ENCODE measurements at places on chromosomes 6 and 20.
A peak's percentile ranks its signal among the peaks of the same experiment; 100 is the strongest.

DNA sequence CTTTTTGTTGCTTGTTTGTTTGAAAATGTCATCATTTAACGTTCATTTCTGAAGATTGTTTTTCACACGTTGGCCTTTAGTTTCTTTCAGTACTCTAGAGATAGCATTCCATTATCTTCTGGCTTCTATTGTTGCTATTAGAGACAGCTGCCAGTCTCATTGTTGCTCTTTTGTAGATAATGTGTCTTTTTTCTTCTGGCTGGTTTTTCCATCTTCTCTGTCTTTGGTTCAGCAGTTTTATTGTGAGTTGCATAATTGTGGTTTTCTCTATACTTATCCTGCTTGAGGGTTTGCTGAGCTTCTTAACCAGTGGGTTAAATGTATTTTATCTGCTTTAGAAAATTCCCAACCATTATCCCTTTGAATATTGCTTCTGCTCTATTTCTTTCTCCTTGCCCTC is 23.2 kb upstream of the AIG1 start:
- no peak for DNase-seq

DNA sequence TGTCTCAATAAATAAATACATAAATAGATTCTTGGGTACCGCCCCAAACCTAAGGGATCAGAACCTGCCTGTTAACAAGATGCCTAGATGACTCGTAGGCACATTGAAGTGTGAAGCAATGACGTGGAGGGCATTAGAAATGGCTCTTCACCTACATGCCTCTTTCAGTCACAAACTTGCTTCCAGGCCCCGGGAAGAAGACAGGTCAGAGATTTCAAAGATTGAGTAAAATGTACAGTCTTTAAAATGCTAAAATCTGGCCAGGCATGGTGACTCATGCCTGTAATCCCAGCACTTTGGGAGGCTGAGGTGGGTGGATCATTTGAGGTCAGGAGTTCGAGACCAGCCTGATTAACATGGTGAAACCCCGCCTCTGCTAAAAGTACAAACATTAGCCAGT is 480.8 kb upstream of the JARID2 start:
- DNase-seq: no peak

GRCh38 chr6:128713461-128713860 is 169.5 kb upstream of the LAMA2 start:
- DNase-seq: peak; percentile 49

- DNase-seq: no peak
Observed at GRCh38 chr6:54747955-54748354, 98.6 kb upstream of the FAM83B start.

- peak; percentile 10 for DNase-seq
Observed at GRCh38 chr6:132673376-132674094, 14.6 kb upstream of the TAAR1 start.

DNA sequence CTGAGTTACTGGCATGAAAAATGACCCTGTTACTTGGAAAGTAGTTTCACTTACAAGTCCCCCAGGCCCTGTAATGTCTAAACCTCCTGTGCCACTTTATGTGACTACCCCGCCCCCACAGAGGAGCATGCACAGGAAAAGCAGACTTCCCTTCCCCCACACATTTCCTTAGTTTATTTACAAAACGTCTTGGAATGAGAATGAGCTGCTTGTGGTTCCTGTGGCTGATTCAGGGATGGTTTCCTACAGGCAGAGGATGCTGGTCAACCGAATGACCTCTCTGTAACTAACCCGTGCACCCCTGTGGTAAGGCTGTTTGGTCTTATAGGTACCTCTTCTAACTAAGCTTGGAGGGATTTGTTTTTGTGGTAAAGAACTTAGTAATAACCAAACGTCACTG is 28.5 kb downstream of the RSPO3 start:
- DNase-seq: peak; percentile 97

GRCh38 chr6:40353967-40354452 is 233.2 kb downstream of the LRFN2 start:
- no peak for DNase-seq

DNA sequence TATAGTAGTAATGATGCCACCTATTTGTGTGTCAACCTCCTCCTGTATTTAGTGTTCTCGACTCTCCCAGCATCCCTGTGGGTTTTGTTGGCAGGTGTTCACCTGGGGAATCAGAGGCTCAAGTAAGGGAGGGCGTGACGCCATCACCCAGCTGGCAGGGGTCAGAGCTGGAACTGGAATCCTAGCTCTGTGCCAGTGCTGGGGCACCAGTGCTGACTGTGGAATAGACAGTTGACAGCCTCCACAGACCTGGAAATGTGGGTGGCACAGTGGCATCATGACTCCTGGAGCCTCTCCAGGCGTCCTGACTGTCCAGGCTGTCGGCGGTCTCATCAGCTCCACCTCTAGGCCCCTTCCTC is 102.8 kb downstream of the SYCP2 start:
- no peak for DNase-seq

GRCh38 chr6:90596967-90597539 is 10.2 kb upstream of the MAP3K7 start:
- no peak for DNase-seq

GRCh38 chr20:35952480-35953386 is 1.6 kb downstream of the SCAND1 start:
- DNase-seq: peak; percentile 42

DNA sequence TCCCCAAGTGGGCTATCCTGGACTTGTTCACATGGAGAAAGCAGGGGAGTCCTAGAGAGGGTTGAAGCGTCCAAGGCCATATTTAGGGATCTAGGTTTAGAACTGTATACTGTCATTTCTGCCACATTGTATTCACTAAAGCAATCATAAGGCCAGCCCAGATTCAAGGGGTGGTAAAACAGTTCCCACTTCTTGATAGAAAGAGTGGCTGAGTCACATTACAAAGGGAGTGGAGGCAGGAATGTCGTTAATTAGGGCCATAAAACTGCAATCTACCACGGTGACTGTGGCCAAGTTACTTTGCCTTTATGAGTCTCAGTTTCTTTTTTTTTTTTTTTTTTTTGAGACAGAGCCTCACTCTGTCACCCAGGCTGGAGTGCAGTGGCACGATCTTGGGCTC is 7.4 kb upstream of the UBR2 start:
- no peak for DNase-seq

Data from choroid plexus epithelial cell (primary cell).